Activated CD8-positive, alpha-beta memory T cell treated with anti-CD3 and anti-CD28 coated beads for 4 hours (primary cell): ENCODE measurements at places on chromosomes 1 and 21.

DNA sequence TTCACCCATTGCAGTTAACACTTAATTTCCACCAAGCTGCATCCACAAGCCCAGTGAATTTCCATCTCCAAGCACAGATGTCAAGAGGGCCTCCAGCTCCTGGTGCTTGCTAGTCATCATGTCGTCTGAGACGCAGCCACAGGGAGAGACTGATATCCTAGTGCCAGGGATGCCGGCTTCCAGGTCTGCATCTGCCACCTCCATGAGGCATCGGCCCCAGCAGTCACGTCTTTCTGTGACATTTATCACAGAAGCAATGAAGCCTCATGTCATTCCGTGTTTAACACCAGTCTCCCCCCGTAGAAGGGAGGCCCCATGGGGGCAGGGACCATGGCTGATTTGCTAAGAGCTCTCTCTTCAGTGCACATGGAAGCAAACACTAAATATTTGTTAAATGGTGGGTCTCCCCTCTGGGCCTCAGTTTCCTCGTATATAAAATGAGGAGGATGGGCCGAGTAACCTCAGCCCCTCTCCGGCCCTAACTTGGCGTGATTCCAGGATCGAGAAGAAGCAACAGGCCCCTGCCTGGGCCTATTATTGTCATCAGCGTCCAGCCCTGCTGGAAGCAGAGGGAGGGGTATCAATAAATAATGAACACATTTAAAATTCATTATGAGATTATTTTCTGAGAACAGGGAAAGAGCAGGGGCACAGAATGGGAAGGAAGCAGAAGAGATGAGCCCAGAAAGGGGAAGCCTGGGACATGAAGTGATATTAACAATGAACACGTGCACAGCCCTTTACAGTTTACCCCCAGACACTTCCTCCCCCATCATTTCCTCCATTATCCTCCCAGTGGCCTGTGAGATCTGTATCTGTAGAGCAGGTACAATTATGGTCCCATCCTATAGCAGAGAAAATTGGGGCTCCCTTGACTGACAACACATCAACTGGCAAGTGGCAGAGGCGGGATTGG, 837 bp upstream of the C1QB start:
- DNase-seq: no peak

GRCh38 chr1:248926401-248927182, 20.6 kb downstream of the PGBD2 start:
- no peak for DNase-seq

DNA sequence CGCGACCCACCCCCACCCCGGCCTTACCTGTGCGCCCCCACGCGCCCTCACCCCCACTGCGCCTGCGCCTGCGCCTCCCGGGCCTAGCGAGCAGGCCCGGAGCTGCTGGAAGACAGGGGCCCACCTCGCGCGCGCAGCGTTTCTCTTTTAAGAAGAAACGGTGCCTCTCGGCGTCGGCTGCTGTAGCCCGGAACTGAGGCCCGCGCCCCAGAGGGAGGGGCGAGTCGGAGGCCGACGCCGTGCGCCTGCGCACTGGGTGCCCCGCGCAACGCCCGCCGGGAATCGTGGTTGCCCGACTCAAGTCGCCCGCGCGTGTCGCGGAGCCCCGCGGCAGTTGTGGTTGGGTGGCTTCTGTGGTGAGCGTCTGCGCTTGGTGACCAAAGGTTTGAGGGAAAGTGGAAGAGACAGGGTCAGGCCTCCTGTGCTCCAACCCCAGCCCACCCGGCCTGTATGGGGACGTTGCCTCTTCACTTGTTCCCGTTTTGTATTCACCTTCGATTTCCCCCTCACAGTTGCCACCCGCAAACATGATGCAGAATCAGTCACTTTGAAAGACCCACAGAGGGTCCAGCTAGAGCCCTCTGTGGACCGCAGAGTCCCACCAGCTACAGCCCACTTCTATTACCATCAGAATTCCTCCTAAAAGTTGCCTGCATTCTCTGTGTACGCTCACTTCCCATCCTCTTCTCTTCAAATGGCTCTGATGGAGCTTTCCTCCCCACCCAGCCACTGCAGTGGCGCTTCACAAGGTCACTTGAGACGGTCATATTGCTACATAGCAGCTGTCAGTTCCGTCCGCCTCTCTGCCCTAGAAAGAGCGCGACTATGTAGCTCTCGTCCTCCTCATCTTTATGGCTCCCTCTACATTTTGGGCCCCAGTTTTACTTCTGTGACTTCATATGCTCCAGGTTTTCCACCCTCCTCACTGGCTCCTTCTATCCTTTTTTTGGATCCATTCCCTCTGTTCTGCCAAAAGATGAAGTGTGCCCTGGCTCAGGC, at the start of gene ZNF692:
TSS of gene ZNF692 (minus strand) at position 195 of the 999 bp plus-strand sequence. CDS start 776 bp downstream, outside the sequence.
- peak; percentile 94 for DNase-seq

GRCh38 chr1:218315638-218316037, 29.5 kb upstream of the TGFB2 start:
- DNase-seq: no peak

DNA sequence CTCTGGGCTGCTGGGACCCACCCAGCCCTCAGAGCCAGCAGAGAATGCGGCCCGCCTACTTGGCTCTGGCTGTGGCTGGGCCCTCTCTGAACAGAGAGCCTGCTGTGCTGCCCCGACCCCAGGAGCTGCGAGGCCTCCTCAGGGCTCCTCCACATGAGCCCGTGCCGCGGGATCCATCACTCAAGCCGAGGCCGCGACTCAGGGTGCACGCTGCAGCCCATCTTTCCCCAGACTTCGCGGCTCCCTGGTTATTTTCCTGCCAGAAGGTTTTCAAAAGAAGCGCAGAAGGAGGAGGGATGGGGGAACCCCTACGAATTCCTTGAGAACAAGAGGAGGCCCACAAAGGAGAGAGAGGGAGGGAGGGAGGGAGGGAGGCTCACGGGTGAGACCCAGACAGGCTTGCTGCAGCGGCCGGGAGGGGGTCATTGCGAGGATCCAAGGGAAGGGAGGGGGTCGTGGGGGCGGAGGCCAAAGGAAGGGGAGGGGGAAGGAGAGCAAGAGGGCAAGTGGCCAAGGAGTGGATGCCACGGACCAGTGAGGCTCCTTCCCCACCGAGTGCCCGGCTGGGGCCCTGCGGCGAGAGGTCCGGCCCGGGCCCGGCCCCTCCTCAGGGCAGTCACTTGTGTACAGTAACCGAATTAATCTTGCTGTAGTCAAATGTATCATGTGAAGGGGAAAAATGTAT, 146.8 kb downstream of the CASZ1 start:
- DNase-seq: no peak

DNA sequence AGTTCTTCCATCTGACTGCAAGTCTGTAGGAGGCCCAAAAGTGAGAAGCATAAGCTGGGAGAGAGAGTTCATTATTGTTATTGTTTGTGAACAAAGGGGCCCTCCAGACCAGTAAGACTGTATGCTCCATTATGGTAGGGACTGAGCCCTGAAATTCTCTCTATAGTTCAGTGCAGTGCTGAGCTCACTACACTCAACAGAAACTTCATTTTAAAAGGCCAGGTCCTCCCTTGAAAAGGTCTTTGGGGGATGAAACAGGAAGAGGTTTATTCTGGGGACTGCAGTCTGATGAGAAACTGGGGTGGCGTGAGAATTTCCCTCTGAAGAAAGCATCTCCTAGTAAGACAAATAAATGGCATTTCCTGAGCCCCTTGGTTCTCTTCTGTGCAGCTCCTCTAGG, 5.5 kb upstream of the GATAD2B start:
- DNase-seq: no peak
